ENCODE measurements at places on chromosomes 5 and 9. TPM values are rescaled to one million over a fixed set of nuclear protein-coding genes. Genes with fewer than 3 reads are reported as not detected.

DNA sequence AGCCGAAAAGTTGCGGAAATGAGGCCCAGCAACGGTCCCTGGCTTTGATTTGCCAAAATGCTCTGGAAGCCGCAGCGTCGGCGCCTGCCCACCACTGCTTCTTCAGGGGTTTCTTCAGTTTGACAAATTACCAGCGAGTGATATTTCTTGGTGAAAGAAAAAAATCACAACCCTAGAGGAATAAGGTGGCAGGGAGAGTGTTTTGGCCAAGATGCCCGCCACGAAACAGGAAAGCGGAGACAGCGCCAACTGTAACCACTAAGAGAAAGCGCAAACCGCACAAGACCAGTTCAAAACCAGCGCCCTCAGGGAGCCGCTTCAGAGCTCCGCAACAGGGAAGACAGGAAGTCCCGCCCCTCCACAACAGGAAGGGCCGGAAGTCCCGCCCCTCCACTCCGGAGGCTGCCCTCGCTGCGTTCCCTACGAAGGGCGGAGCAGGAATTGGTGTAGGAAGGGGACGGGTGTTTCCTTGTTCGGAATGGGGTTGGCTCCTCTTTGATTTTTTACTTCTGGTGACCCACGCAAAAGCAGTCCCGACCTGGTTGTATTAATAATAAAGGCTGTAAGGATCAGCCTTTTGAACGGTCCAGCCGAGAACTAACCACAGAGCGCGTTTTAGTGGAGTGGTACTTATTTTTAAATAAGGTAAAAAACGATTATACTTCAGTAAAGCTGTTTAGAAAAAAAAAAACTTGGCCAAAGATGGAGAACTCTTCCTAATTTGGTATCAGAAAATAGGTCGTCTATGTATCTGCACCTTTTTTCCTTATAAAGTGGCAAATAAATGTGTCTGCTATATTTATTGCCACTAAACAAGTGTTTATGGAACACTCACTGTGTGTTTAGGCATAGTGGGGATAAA, at the start of gene C5orf34:
TSS of gene C5orf34 (minus strand) at position 333 of the 862 bp plus-strand sequence. CDS start 5,809 bp downstream, outside the sequence.
- H3K36me3 ChIP-seq, result no peaks in the 10 kb centered on the region
- peaks cover 16% of the 10 kb centered on the region for H3K4me1 ChIP-seq
- peak; percentile 99 for DNase-seq
- peak within 1 kb of the TSS; percentile 99 for H3K27ac ChIP-seq
- no peaks in the 10 kb centered on the region for H3K27me3 ChIP-seq

GRCh38 chr5:54595721-54596120, 78.2 kb downstream of the SNX18 start:
- no peaks in the 10 kb centered on the region for H3K36me3 ChIP-seq
- no peak overlapping the region for H3K4me3 ChIP-seq
- DNase-seq, result peak; percentile 43

DNA sequence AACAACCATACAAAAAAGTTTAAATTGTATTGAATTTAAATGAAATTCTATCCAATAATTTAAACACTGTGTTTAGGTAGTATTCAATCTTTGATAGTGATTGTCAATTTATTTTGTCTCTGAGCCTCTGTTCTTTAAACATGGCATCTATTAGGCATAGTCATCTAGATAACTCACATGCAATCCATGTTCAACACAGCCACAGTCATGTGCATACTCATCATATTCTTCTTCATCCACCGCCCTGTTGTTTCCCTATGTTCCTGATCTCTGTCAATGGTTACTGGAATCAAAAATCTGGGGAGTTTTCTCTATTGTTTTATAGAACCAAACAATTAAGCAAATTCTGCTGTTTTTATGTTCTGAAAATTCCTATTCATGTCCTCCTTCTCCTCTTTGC, 521.1 kb upstream of the DAB2 start:
- no peaks in the 10 kb centered on the region for H3K4me1 ChIP-seq
- no peak overlapping the region for H3K27ac ChIP-seq
- no peaks in the 10 kb centered on the region for H3K27me3 ChIP-seq
- no peak overlapping the region for H3K4me3 ChIP-seq
- no peak for DNase-seq

DNA sequence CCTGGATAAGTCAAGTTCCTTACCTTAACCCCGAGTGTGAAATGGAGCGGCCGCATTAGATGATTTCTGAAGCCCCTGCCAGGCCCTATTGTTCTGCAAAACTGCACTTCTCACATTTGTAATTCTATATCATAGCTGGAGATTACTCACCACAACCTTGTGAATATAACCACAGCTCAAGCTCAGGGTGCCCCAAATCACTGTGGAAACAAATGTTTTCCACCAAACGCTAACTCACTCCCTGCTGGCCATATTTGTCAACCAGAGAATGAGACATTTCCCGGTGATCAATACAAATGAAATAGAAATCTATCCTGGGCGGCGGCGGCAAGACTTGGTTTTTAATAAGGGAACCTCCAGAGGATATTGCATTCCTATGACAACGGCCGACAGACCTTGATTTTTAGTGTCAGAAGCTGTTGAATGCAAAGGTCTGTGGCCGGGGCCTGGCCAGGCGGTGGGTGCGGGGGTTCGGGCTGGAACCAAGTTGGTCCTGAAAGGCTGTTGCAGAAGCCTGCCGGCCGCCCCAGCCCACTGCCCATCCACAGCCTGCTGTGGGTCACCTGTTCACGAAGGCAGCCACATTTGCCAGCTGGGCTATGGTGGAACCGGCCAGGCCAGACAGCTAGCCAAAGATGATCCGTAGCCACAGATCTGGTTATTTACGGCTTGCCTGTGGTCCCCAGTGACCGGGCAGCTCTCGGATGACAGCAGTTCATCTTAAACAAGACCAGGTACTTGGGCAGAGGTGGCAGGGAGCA, 93.9 kb upstream of the LMX1B start:
- H3K4me3 ChIP-seq, result no peak overlapping the region
- H3K27me3 ChIP-seq, result peaks cover 15% of the 10 kb centered on the region
- H3K4me1 ChIP-seq, result peaks cover 20% of the 10 kb centered on the region
- peak; percentile 20 for DNase-seq
- no peak overlapping the region for H3K27ac ChIP-seq

GRCh38 chr9:116238225-116238624, 84.6 kb downstream of the PAPPA start:
- peak; percentile 91 for DNase-seq
- H3K36me3 ChIP-seq, result peaks cover 20% of the 10 kb centered on the region
- no peaks in the 10 kb centered on the region for H3K27me3 ChIP-seq
- peaks cover 45% of the 10 kb centered on the region for H3K4me1 ChIP-seq

GRCh38 chr9:22683700-22684075, 237.1 kb downstream of the DMRTA1 start:
- H3K27me3 ChIP-seq, result no peaks in the 10 kb centered on the region
- DNase-seq, result peak; percentile 93
- peak overlapping the region; percentile 47 for H3K4me3 ChIP-seq
- peaks cover 33% of the 10 kb centered on the region for H3K4me1 ChIP-seq

DNA sequence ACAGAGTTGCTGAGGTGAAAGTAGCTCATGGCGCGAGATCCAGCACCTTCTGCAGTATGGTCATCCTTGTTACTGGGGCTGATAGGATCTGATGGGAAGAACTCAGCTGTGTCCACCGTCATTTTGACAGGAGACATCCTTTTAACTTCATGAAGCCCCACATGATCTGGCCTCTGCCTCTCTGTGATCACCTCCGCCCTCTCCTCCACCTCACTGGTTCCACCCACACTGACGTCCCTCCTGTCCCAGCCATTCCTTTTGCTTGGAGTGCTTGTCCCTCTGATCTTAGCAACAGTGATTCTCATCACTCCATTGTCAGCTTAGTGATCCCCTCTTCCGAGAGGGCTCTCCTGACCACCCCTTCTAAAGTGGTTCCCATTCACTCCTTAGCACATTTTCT, 25.8 kb downstream of the NEUROG1 start:
- peaks cover 3% of the 10 kb centered on the region for H3K4me1 ChIP-seq
- peaks cover 38% of the 10 kb centered on the region for H3K27me3 ChIP-seq
- no peaks in the 10 kb centered on the region for H3K36me3 ChIP-seq
- H3K4me3 ChIP-seq, result no peak overlapping the region

DNA sequence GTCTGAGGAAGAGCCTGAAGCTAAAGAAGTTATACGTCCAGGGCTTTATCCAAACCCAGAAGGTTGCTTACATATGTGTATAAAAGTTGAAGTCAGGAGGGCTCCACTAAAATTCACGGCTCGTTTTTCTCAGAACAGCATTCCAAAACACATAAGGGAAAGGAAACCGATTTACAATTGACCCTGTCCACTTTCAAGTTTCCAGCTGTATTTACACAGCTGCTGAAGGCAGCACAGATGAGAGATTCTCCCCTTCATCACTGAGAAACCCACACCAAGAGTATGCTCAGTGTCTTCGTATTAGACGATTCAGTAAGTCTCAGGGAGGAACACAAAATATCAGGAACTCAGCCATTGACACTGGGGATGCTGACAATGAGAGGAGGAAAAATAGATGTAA, 5.9 kb upstream of the NREP start:
- peaks cover 14% of the 10 kb centered on the region for H3K4me1 ChIP-seq
- H3K27ac ChIP-seq, result no peak overlapping the region
- H3K27me3 ChIP-seq, result no peaks in the 10 kb centered on the region
- no peak overlapping the region for H3K4me3 ChIP-seq
- no peaks in the 10 kb centered on the region for H3K36me3 ChIP-seq

FAXDC2 gene
- total RNA-seq, result 10.3 TPM

GRCh38 chr5:74391410-74391809, 249.1 kb downstream of the ENC1 start:
- peaks cover 12% of the 10 kb centered on the region for H3K4me1 ChIP-seq
- no peaks in the 10 kb centered on the region for H3K27me3 ChIP-seq
- DNase-seq, result no peak
- no peaks in the 10 kb centered on the region for H3K36me3 ChIP-seq
- no peak overlapping the region for H3K4me3 ChIP-seq

- H3K4me1 ChIP-seq, result peaks cover 18% of the 10 kb centered on the region
- 0 out of 2 replicates have a peak, but pooled peaks cover 12% of the 10 kb centered on the region for H3K27me3 ChIP-seq
- no peak overlapping the region for H3K27ac ChIP-seq
- H3K4me3 ChIP-seq, result no peak overlapping the region
Observed at GRCh38 chr5:40399349-40399748, 280.4 kb upstream of the PTGER4 start.

DNA sequence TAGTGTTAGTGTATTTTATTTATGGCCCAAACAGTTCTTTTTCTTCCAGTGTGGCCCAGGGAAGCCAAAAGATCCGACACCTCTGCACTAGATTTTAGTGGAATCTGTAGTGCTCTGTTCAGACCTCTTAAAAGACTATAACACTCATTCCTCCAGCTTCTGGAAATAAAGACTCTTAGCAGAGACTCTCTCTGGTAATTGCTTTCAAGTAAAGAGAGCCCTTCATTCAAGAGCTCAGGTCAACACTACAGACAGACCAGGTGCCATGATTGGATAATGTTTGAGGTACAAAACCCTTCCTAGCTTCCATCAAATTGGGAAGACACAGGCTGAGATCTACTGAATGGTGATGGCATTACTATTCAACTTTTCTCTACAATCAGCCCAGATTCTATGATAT, 255.8 kb downstream of the PRDM9 start:
- H3K4me3 ChIP-seq, result no peak overlapping the region
- H3K36me3 ChIP-seq, result no peaks in the 10 kb centered on the region
- DNase-seq, result no peak
- H3K27ac ChIP-seq, result no peak overlapping the region
